Foreskin melanocyte (primary cell): ENCODE measurements at places on chromosomes 11 and 22.

DNA sequence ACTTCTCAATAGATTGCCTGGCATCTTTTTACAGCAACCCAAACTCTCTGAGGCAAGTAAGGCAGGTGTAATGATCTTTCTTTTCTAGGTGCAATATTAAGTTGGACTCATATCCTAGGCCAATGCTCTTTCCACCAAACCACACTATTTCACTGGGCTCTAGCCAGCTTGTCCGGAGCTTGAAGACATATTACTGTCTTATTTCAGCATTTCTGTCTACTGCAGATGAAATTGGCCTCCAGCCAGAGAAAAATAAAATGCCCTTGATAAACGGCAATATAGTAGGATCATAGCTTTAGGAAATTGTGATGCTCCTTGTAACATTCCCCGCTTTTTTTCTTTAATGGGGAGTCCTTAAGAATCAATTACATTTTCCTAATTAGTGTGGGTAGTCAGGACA is 48.1 kb downstream of the SPON1 start:
- DNase-seq, result no peak

- DNase-seq, result no peak
Measured at GRCh38 chr11:78406568-78407196, 10.9 kb downstream of the GAB2 start.

- no peak for DNase-seq
Measured at GRCh38 chr22:47086596-47087248, 324.3 kb downstream of the TBC1D22A start.

DNA sequence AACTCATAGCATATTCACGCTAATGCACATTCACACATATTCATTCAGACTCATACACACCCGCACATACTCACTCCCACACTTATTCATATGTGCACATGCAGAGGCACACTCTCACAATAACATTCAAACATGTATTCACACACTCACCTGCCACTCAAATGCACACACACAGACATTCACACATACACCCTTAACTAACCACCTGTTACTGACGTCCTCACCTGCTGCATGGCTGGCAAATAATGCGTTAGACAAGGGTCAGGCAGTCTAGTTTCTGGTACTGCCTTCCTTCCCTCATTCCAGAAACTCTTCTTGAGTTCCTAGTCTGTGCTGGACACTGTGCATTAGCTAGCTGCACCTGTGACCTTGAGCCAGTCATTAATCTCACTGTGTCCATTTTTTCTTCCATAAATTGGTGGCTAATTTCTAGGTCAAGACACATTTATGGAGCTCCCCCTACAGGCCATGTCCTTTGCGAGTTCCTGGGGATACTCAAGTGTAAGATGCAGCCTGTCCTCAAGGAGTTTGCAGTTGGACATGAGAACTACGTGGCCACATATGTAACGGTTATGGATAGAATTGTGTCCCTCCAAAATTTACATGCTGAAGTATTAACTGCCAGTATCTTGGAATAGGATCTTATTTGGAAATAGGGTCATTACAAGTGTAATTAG is 34.5 kb upstream of the SEZ6L start:
- DNase-seq, result no peak

DNA sequence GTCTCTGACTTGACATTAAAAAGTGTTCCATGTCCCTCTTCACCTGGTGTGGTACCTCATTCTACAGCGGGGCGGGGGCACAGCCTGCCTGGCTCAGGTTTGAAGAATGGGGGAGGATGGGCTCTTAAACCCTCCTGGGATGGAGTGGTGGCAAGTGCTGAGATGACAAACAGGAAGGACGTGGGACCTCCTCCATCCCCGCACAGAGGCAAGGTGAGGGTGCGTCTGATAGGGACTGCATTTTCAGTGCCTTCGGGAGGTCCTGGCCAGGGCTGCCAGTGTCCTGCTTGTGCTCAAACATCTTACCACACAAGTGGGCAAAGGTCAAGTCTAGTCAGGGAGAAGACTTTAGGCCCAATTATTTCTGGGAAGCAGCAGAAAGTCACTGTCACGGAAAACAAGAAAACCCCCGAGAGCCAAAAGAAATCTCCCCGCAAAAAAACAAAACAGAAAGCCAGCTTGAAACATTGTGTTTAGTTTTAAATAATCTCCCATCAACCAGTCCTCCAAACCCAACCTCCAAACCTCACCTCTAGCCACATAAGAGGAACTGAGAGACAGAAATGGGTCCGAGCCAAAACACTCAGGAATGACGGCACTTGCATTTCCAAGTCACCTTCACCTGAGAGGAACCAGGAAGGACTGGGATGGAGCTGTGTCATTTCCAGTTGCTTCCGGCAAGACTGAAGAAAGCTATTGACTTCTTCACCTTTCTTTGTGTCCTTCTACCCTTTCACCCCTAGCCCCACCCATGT is 966.5 kb downstream of the NTM start:
- DNase-seq, result no peak

DNA sequence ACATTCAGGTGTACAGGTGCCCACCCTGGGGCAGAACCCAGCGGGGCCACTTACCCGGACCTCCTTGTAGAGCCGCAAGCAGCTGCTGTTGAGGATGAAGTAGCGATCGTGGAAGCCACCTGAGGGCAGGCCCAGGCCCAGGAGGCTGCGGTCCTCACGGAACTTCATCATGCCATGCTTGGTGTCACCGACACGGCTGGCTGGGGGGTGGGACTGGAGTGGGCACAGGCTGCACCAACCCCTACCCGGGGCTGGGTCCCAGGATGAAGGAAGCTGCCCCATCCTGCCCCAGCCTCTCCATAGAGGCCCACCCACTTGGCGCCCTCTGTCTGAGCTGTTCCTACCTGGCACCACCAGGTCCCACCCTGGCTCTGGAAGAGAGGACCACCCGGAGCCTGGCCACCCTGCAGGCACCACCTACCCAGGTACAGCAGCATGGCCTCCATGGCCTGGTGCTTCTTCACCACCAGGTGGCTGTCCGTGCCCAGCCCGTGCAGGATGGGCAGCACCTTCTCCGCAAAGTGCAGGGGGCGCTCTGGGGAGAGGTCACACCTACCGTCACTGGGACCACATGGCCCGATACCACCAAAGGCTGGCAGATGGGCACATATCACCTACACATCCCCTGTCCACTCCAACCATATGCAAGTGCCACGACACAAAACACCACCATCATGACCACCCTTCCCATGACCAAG is 19.2 kb upstream of the PDE2A start:
- no peak for DNase-seq

DNA sequence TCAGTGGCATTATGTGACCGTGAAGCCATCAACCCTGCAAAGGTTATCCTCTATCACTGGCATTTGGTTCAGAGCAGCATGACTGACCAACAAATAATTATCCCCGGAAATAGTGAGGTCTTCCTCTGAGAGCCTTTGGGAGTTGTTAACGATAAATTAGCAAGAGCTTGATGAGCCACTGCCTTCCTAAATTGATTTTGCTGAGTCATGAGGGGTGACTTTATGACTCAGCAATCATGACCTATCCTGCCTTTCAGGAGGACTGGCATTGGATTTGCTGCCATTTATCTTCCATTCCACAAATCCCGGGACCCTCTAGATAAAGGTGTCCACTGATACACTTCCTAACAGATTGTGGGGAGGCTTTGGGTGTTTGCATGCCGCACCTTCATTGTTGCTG is 80.8 kb upstream of the MTNR1B start:
- DNase-seq, result no peak

DNA sequence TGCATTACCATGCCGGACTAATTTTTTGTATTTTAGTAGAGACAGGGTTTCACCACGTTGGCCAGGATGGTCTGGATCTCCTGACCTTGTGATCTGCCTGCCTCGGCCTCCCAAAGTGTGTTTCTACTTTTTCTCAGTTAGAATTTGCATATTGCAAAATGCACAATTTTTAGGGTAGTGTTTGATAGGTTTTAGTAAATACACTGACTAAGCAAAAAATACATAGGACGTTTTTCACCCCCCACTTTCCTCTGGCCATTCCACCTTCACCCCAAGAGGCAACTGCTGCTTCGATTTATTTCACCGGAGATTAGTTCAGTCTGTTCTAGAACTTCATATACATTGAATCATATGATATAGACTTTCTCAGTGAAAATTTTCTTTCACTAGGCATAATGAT is 1269.1 kb downstream of the TBC1D22A start:
- no peak for DNase-seq

- no peak for DNase-seq
Measured at GRCh38 chr22:25174888-25175411, 24.7 kb upstream of the CRYBB3 start.

- no peak for DNase-seq
Measured at GRCh38 chr11:116371146-116371545, 401.6 kb downstream of the BUD13 start.

GRCh38 chr11:102986815-102987214 is 31.3 kb upstream of the MMP13 start:
- no peak for DNase-seq
